Caudate nucleus (tissue), 63 donors: ENCODE measurements at places on chromosomes 1 and 21.
A peak's percentile ranks its signal among the peaks of the same experiment; 100 is the strongest.

DNA sequence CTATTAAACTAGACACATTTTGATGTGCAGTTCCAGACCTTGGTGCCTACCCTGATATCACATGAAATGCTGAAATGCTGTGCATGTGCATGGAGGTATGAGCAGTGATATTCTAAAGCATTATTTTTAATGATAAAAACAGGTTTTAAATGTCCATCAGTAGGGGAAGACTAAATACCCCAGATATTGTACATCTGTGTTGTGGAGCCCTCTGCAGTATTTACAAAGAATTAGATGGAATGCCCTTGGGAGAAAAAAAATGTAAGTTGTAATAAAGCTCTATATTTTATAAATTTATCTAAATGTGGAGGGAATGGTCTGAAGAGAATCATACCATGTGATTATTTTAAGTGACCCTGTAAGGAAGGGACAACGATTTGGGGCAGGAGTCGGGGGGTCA is 39.1 kb upstream of the IGSF5 start:
- DNase-seq: no peak

DNA sequence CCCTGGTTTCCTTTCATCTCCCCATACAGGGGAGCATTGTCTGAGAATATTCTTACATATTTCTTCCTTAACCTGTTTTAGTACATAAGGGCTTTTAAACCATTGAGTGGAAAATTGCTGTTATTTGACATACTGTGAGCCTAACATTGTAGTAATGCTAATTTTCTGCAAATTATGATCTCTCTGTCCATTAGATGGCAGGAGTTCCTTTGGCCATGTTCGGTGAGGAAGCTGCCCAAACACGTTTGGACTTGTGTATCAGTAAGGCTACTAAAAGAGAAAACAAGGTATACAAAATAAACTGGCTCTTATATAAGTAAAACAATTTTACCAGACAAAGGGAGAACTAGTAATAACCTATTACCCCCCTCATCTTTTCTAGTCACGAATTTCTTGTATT is 29.2 kb downstream of the CDC7 start:
- DNase-seq: no peak

DNA sequence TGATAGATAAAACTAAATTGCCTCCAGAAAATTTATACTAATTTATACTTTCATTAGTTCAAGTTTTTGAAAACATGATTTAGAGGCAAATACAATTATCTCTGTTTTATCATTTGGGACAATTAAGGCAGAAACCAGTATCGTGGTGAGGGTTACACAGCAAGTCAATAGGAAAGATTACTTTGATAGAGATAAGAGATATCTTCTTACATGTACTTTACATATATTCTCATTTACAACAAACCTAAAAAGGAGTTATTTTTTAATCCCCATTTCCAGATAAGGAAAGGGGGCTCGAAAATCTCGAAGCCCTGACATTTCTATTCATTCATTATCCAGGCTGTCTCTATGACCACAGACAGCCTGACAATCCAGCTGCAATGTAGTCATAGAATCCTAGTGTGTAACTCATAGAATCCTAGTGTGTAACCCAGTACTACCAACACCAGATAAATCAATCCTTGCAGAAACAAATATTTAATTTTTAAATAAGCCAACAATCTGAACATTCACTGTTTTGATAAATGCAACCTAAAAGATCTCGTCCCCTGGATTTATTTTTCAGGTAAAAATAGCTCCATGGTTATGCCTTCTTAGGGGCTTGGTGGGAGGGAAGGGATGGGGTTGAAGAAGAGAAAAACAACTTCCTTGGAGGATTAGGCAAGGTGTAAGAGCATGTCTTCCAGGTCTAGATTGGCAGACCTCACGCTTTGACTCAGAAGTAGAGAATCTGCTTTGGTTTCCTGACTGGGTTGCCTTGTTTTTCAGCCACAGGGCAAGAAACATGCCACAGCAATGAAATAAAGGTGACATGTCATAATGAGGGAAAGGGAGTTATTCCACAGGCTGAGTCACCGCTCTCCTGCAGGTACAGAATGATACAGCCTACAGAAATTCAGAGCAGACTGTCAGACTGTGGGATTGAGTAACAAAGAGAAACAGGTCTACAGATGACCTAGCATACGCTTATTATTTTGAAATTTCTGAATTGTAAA is 45.6 kb downstream of the IRF2BP2 start:
- peak; percentile 35 for DNase-seq

- no peak for DNase-seq
These were observed 11.2 kb upstream of the ADAMTSL4 start for GRCh38 chr1:150537732-150538684.

- DNase-seq: no peak
These were observed 558 bp upstream of the PGD start for GRCh38 chr1:10398278-10398733.

- no peak for DNase-seq
These were observed 40.6 kb downstream of the MAPKAPK2 start for GRCh38 chr1:206725109-206725963.

GRCh38 chr1:226210571-226211176 is 12.8 kb upstream of the MIXL1 start:
- no peak for DNase-seq

DNA sequence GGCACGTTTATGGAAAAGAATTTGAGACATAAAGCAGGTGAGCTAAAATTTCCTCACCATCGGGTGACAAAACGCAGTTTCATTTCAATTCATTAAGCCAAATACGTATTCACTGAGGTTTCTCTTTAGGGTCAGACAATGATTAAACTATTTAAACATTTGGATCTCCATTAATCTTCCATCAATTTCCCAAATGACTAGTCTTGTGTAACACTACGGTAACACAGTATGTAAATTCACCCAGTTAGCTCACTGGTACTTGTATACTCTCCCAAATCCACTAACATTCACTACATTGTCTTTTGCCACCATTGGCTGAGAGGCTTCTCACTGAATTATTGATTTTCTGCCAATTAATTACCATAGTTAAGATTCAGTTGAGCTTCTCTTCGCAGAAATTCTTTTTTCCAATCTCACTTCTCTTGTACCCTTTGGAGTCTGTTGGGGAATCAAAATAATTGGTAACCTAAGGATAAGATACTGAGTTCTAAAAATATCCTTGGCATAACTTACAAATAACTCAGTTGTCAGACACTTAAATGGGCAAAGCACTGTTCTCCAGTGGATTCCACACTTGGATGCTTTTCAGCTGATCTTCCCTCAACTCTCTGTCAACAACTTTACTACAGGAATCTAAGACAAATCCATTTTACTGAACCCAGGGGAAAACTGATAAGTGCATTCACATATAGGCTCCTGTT is 40.7 kb downstream of the SIPA1L2 start:
- no peak for DNase-seq

DNA sequence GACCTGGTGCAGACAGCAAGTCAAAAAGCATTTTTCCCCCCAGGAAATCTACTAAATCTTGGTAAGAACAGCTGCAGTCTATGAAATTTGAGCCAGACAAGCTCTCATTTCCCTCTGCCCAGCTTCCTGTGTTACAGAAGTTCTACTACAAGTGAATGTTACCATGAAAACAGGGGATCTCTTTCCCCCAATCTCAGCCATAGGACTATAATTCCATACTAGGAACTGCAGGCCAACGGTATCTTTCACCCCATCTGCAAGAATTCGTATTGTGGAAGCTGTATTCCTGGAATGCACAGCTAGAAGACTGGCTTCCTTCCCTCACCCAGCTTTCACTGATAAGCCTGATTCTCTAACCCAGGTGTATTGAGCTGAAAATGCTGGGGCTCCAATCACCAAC is 1655.4 kb downstream of the BRINP3 start:
- DNase-seq: no peak

DNA sequence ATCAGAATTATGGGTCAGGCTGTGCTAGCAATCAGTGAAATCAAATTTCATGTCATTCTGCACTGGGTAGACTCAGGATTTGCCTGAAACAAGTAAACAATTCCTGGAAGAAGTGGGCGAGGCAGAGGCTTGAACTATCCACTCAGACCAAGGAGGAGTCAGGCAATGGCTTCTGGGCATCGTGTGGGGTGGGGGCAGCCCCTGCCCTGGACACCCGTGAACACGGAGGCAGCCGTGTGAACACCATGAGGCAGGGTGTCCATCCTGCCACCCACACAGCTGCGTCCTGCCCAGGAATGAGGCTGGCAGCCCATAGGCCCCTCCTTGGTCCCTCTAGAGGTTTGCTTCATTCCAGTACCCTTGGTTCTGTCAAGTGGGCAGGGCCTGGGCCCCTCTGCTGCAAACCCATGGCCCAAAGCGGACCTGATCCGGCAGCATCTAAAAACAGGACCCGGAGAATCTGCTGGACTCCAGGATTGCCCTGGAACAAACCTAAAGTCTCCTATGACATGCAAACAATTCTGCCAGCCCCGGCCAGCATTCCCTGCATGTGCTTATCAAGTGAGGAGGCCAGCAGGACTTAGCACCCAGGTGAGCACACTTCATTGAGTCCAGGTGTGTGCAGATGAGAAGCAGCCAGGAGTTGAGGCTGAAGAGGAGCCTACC is 69.5 kb downstream of the PDE9A start:
- no peak for DNase-seq

- DNase-seq: no peak
These were observed 4.3 kb downstream of the ADAMTS1 start for GRCh38 chr21:26840912-26841311.

DNA sequence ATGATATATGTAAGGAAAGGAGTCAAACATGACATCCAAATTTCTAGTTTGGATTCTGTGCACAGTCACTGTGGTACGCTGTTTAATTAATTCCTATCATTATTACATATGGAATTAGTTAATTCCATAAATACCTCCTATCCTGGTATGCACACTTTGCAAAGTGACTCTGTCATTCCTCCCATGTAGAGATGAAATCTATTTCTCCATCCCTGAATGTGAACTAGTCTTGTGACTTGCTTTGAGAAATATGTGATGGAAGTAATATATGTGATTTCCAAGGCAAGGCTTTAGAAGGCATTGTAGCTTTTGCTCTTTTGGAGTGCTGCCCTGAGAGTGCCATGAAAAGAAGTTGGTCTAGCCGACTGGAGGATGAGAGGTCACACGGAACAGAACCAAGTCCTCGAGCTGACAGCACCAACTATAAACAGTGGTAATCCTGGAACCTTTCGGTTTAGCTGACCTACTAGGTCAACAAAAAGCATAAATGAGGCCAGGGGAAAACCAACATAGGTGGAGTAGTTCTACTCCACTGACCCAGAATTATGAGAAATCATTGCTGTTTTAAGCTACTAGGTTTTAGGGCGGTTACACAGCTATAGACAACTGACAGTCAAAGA is 1.5 kb downstream of the SELENOF start:
- no peak for DNase-seq

DNA sequence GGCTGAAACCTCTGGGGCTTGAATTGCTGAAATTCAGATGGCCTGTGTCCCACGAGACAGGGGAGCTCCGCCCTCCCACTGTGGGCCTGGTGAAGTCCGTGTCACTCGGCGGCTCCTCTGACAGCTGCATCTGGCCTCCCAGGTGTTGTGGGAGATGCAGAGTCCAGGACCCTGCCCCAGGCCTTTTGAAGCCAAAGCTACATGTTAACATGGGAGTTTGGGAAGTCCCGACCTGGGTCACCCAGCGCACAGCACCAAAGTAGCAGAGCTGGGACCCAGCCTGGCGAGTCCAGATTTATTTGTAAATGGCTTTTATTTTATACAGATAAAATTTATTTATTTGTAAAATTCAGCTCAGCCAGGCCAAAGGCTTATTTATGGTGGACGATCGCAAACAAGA is 28.9 kb downstream of the SLC37A1 start:
- no peak for DNase-seq

GRCh38 chr1:222140206-222140605 is 398.3 kb upstream of the DUSP10 start:
- DNase-seq: no peak

DNA sequence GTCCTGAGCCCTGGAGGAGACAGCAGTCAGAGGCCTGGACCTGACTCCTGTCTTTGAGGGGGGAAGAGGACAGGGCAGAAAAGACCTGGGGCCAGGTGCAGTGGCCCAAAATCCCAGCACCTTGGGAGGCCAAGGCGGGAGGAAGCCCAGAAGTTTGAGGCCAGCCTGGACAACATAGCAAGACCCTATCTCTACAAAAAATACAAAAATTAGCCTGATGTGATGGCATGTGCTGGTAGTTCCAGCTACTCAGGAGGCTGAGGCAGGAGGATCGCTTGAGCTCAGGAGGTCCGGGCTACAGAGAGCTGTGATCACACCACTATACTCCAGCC is 104.5 kb upstream of the ARHGEF16 start:
- DNase-seq: no peak

GRCh38 chr1:41418857-41419583 is 57.8 kb downstream of the FOXO6 start:
- DNase-seq: no peak

DNA sequence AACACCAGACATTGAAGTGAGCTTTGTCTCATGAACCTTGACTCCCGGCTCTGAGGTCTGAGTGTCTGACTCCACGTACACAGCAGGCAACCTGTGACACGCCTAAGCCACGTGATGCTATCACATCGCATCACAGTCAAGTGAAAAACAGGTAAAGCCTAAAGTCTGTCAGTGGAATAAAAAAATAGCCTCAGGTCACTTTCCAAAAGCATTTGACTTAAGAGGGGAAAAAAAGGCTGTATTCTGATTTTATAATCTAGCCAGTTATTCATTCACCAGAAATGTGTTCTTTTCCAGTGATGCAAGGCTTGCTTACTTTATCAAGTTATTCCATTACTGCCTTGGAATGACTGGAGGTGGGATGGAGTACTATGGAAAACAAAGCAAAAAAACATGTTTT is 163.2 kb upstream of the HMCN1 start:
- no peak for DNase-seq

- no peak for DNase-seq
These were observed 9.4 kb upstream of the MYOG start for GRCh38 chr1:203095061-203095690.

DNA sequence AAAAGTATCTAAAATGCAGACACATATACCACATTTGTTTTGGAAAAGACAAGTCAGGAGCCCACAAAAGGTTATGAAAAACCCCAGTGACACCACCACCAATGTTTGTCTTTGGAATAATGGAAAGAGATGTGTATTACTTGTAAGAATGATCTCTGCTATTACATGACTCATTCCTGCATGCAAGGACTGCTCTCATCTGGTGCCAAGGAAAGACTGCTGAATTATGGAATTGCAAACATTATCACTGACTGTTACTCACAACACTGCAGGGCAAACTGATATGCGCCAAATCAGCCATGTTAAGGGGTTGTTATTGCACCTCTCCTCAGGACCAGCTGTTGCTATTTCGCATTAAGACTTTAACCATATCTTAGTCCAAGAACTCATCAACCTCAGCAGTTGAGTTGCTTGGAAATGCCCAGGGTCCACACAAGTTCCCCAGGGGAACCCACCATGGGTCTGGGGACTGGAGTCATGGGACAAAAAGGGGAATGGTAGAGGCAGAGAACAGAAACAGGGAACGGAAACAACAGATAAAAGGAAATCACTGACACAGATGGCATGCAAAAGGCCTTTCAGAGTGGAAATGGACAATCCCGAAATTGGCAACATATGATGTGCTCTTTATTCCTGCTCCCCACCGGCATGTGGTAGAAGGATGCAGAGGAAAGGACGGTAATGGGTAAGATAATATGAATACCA is 34.4 kb downstream of the CAPZB start:
- no peak for DNase-seq

GRCh38 chr1:102851616-102852015 is 256.7 kb downstream of the COL11A1 start:
- DNase-seq: no peak
